Activated naive CD8-positive, alpha-beta T cell treated with anti-CD3 and anti-CD28 coated beads, Interleukin-2, amount 50 U/mL, for 24 hours (primary cell): ENCODE measurements at places on chromosomes 6 and 20.

DNA sequence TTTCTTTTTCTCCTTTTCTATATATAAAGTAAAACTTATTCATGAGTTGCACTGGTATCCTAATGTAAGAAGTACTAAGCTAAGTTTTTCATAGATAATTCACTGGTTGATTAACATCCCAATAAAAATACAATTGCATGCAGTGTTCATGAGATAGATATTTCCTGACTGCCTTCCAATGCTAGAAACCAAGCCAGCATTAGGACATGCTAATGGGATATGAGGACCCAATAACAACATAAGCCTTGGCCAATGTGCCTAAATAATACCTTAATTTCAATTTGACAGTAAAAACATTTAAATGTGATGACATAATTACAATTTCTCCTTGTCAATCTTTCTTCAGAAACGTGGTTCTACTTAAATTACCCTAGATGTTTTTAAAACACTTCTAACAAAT lies 152.7 kb downstream of the RNGTT start:
- DNase-seq, result no peak

DNA sequence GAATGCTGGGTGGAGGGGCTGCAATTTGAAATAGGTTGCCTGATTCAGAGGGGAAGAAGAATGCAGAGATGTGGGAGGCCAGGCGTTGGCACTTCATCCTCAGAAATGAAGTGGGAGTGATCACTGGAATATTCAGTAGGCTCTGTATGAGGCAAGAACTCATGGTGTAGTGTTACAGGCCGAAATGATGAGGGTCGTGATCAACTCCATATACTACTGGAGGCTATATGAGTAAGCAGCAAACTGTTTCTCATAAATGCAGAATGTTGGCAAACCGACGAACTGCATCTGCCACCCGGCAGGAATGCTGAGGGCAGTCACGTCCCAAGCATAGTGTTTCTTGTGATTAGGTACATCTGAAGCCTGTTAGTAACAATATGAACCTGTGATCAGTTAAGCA lies 12.7 kb downstream of the KCNS1 start:
- no peak for DNase-seq

- no peak for DNase-seq
Observed at GRCh38 chr6:51854876-51855275, 232.5 kb downstream of the PKHD1 start.

- no peak for DNase-seq
Observed at GRCh38 chr20:57576617-57577550, 16.0 kb downstream of the PCK1 start.

GRCh38 chr6:161242779-161243693 lies 30.8 kb downstream of the AGPAT4 start:
- DNase-seq, result peak; percentile 48

DNA sequence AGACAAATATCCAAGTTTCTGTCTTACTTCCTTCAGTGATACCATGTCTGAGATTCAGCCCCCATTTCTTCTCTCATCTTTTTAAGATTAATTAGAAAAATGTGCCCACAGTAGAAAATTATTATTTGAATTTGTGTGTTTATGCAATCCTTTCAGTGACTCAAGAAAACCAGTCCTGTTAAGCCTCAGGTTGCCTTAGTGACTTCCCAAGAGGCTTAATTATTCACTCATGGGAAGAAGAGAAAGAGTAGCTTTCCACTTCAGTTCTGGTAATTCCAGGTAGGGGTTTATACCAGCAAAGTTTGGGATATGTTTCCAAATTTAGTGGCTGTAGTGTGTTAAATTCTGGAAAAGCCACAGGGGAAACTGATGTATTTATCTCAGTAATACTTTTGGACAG lies 149.1 kb downstream of the RIMS1 start:
- no peak for DNase-seq

DNA sequence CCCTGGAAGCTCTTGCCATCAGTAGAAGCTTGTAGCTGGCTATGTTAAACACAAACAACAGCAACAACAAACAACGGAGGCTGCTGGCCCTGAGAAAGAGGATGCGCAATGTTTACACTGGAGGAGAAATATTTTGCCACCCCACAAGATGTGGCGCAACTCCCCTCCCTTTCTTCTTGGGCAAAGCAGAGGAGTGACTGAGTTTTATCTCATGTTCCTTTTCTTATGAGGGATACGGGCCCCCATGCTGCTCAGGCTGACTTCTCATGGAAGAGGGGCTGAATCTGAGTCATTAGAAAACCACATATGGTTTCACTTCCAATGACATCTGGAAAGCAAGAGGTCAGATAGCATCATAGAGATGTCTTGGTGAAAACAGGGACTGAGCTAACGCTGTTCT lies 75.9 kb upstream of the HDDC2 start:
- no peak for DNase-seq

- no peak for DNase-seq
Observed at GRCh38 chr6:37623666-37624065, 74.0 kb downstream of the MDGA1 start.

DNA sequence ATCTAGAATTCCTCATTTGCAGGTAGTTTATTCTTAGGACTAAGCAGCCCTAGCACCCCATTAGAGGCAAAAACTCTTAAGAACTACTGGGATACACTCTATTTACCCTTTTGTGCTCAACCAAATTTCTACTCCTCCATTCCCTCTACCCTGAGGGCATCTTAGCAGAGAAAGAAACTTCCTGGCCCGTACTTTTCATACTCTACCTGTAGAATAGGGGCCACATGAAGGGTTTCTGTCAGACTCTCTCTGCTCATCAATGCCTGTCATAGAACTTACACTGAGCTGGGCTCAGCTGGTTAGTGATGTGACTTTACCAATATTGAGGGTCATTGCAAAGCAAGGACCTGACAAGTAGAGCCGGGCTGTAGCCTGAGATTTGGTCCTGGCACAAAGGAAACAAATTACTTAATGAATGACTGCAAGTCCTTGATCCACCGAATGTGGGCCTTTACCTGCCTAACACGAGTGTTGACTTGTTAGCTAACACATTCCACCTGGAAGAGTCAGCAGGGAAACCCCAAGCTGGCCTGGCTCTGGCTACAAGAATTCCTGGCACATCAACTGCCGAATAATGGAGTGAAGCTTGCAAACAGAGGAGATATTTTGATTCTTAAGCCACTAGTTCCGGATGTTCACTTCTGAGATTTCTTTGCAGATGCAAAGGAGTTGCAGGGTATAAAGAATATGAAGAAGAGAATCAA lies 280.5 kb upstream of the JAG1 start:
- DNase-seq, result no peak

- DNase-seq, result no peak
Observed at GRCh38 chr6:122730775-122731386, 48.6 kb upstream of the FABP7 start.

DNA sequence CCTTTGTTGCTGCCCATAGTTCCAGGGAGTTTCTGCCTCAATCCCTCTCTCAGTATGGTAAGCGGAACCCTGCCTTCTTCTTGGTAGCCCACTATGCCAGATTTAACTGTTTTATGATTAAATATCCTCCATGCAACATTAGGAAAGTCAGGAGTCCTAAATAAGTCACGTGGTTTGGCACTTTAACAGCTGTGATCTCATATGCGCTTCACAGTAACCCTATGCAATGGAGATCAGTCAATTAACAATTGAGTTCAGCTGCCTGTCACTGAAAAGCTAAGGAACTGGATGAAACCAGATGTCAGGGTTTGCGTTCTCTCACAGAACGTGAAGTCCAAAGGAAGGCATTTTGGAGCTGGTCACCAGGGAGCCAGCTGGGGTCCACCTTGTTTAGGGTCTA lies 81.6 kb downstream of the PSMB1 start:
- no peak for DNase-seq
